ENCODE measurements at places on chromosomes 2 and 18.

- no peak for DNase-seq
Measured at GRCh38 chr18:10524507-10525370, 1.1 kb upstream of the NAPG start.

- DNase-seq, result no peak
Measured at GRCh38 chr2:197647961-197648690, 27.3 kb downstream of the RFTN2 start.

DNA sequence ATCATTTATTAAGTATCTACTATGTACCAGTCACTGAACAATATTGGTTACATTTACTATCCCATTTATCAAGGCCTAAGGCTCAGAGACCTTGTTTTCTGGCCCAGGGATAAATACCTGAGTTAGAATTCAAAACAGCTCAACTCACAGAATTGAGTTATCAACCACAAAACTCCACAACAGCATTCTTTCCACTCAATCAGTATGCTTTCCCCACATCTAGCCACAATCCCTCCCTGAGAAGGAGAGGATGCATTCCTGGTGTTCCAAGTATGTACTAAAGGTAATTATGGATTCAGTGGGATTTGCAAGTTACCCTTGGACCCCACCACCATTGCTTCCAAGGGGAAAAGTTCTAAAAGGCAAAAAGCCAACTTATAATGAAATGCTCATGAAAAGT is 104.2 kb upstream of the PID1 start:
- no peak for DNase-seq

- peak; percentile 24 for DNase-seq
Measured at GRCh38 chr2:119760956-119761275, 1.2 kb downstream of the PTPN4 start.

DNA sequence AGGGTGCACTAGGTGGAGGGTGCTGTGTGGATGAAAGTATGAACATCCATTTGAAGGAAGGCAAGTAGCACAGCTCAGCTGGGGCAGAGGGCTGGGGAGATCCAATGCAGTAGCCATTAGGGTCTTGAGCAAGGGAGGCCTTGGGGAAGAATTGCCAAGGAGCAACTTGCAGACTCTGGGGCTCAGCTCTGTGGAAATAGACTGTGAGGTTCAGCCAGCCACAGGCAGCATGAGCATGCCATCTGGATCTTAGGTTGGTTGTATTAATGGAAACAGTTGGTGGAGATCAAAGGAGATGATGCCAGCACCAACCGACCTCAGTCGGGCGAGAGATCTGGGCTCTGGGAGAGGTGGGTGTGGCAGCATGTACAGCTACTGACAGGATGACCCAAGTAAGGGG is 5.6 kb downstream of the ZAP70 start:
- no peak for DNase-seq

DNA sequence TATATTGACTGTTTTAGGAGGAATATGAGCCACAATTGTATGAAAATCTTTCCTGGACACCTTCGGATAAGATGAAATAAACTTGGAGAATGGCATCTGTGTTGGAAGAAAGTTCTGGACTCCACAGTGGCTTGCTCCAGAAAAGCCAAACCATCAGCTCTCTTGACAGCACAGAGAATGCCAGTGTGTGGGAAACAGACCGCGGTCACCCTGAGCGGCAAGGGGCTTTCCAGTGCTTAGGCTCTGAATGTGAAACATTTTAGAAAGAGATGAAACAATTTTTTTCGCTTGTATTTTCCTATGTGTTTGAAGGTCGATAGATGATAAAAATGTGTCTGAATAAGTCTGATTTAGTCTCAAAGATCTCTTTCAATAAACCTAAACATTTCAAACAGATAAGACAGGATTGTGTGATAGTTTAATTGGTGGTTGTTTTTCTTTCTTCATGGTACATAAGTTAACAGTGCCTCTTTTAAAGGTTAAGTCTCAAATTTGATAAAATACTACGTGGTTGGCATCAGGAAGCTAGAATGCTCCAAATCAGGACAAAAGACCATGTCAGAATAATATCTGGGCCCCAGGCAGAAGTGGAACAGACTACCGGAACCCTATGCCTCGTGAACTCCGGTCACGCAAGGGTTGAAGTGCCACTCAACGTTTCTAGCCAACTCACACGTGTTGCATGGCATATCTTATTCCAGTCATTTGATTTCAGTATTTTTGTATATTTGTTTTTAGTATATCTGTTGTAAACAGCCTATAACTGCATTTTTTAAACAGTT is 28.9 kb downstream of the PTGR3 start:
- DNase-seq, result no peak

DNA sequence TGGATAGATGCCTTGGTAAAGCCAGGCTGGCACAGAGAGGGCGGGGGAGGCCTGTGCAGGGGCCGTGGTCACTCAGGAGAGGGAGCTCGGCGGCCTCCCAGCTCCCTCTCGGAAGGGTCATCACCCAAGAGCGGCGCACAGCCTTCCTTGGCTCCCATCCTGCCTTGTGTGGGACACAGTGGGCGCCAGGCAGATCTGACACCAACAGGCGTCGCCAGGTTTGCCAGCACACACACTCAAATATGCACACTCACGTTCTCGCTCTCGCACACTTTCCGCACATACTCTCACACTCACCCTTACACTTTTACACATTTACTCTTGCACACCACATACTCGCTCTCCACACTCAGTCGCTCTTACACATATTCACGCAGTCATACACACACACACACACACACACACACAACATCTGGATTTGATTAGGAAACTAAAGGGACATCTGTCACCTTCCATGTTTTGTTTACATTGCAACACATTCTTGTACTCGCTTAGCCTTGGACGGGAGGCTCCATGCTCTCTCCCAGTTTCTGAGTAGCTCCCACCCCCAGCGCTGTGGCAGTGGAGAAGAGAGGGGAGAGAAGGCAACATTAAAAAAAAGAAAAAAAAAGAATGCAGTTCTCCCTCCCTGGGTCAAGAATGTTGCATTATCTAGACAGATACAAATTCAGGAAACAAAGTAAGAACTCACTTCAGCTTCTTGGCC is 10.5 kb downstream of the CHMP1B start:
- DNase-seq, result no peak

GRCh38 chr2:63522950-63523349 is 65.3 kb downstream of the WDPCP start:
- DNase-seq, result no peak

GRCh38 chr18:57432751-57433400 is 2.3 kb upstream of the ONECUT2 start:
- no peak for DNase-seq

DNA sequence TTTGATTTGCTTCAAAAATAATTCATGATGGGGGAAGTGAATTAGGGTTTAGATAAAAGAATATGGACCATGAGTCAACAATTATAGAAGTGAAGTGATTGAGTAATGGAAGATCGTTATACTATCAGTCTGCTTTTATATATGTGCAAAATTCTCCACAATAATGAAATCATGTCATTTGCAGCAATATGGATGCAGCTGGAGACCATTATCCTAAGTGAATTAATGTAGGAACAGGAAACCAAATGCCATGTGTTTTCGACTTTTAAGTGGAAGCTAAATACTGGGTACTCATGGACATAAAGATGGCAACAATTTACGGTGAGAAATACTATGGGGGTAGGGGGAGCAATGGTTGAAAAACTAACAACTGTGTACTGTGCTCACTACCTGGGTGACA is 144.7 kb upstream of the SRD5A2 start:
- DNase-seq, result no peak
